ENCODE measurements at places on chromosomes 2 and 18.

- no peak for DNase-seq
Measured at GRCh38 chr2:229636571-229636970, 77.8 kb downstream of the DNER start.

- DNase-seq, result no peak
Measured at GRCh38 chr2:174172802-174173355, 75.5 kb downstream of the OLA1 start.

- no peak for DNase-seq
Measured at GRCh38 chr2:189661957-189662321, 680 bp downstream of the ASNSD1 start.

GRCh38 chr2:122182616-122183355, 427.3 kb downstream of the TSN start:
- no peak for DNase-seq

DNA sequence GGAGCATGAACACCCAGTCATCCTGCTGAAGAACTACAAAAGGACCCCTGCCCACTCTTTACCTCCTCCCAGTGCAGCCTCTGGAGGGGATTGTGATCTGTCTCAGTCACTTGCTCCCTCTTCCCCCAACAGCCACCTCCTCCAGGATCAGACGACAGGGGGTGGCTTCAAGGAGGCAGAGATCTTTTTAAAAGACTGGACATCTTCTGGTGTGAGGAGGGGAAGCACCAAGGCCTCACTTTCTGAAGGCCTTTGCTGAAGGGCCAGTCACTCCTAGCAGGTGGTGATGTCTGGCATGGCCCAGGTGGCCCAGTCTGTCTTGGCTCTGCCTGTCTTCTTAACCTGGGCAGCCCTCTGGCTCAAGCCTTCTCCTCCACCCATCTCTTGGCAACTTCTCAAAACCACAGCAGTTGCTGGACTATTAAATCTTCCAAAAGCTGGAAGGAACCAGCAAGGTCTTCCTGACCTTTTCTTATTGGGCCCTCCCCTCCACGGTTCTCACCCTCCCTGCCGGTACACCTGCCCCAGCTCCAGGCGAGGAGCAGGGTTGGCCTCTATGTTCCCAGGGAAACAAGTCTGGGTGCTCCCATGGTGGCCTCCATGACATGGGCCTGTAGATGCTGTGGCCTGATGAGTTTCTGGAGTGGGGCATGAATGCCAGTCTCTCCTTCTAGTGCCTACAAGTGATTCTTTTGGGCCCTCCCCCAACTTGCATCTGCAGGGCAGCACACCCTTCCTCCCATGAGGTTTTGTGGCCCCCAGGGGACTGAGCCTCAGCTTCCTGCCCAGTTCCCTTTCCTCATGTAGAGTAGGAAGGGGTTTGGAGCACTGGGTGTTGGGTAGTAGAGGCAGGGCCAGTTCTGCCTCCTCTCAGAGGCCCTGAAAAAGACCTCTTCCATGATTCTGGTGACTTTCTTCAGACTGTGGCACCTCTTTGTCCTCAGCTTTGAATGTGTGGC, 5.0 kb upstream of the ATP6V1B1 start:
- DNase-seq, result no peak

DNA sequence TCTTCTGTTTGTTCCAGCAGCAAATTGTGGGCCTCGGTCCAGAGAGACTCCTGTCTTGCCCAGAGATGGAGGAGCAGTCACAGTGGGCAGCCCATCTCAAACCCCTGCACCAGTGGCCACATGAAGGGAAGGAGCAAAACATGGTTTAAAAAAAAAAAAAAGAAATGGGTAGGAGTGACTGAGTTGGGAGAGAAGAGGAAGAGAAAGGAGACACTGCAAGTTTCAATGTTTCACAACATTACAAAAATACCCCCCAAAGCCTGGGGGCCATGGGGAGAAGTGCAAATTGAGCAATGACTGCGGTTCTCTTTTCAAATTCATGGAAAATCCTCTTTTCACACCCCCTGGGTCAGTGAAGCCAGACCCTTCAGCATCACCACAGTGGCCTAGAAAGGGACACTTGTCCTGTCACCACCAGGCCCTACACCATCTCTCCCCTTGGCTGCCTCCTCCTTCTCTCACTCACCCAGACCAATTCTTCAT, 117.1 kb downstream of the ZFP36L2 start:
- DNase-seq, result no peak

GRCh38 chr2:24720310-24720709, 72.9 kb downstream of the PTRHD1 start:
- no peak for DNase-seq

- DNase-seq, result no peak
Measured at GRCh38 chr2:46921676-46922448, 6.3 kb upstream of the MCFD2 start.

- DNase-seq, result no peak
Measured at GRCh38 chr2:217102956-217103355, 243.1 kb upstream of the TNP1 start.
